Stimulated activated CD4-positive, alpha-beta T cell treated with anti-CD3 and anti-CD28 coated beads, Interleukin-4, amount 100 ng/mL, for 48 hours (primary cell): ENCODE measurements at places on chromosomes 1 and 21.

GRCh38 chr21:38439426-38439825 lies 58.9 kb downstream of the ERG start:
- DNase-seq, result no peak

- DNase-seq, result no peak
These were observed 125.6 kb downstream of the CACNA1E start for GRCh38 chr1:181608948-181609347.

GRCh38 chr1:172638885-172639831 lies 19.7 kb upstream of the FASLG start:
- peak; percentile 74 for DNase-seq

DNA sequence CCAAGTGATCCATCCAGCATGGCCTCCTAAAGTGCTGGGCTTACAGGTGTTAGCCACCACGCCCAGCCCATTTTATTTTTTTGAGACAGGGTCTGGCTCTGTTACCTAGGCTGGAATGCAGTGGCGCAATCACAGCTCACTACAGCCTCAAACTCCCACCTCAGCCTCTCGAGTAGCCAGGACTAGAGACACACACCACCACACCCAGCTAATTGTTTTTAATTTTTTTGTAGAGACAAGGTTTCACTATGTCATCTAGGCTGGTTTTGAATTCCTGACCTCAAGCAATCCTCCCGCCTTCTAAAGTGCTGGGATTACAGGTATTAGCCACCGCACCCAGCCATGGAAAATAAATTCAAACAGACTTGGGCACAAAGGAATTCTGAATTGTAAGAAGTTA lies 31.9 kb downstream of the PUM1 start:
- DNase-seq, result no peak

- no peak for DNase-seq
These were observed 820.5 kb upstream of the TMPRSS15 start for GRCh38 chr21:19224090-19224489.

DNA sequence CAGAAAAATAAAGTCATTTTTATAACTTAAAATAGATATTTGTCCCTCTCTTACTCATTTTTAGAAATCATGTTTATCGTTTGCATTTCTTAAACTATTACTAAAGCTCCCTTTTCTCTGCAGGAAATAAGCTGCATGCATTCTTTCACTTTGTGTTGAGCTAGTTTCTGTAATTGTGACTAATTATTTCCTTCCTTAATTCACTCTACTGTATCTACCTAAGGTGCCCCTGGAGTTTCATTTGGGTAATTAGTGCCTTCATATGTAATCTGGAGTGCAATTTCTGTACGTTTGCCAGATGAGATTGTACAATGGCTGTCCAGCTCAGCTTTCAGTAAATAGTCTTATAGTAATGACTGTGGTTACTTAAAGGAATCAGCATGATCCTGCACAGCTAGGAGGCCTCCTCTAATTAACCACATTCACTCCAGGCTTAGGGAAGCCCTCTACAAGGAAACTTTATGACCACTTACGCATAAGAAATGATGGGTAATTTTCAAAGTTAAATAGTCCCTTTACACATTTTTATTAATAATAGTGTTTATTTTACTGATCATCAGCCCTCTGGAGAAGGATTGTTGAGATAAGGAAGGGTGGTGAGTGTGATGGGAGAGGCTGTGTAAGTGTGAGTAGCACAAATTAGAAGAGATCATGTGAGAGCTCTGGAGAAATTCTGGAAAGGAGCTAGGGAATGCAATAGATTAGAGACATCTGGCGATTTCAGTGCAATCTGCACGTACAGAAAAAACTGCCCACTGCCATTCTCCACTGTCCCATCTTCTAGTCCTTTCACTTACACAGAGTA lies 86.8 kb downstream of the LRRC8C start:
- no peak for DNase-seq

DNA sequence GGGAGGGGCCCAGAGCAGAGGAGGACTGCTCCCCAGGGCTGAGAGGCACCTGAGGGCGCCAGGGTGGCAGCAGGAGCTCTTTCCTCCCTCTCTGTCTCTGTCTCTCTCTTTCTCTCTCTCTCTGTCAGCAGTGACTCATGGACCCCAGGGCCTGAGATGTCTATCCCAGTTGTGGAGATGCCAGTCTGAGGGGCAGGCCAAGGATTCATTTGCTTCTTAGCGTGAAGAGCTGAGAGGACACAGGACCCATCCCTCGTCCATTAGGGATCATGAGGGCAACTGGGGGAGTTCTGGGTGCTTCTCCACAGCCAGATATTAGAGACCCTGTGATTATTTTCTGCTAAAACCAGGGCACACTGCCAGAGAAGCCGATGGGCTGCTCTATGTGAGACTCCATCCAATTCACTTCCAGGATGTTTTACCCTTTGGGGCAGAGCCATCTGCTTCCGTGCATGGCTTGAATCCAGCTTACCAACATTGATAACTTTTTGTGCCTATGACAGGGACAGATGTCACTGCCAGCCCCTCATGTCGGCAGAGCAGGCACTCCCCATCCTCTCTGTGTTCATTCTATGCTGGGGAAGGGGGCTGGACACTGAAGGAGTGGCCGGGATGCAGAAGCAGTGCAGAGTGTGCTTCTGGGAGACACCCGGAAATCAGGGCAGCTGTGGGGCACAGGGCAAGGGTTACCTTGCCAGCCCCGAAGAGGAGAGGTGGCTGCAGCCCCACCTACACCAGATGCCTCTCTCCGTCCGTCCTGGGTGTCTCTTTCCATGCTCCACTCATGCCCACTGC lies 4.1 kb upstream of the PCBP3 start:
- DNase-seq, result no peak

GRCh38 chr1:21509351-21510112 lies at the start of gene ALPL:
Gene ALPL, plus strand, starts transcription at chr1:21509423. Its CDS starts 44,659 bp downstream, at chr1:21554082.
- no peak for DNase-seq

DNA sequence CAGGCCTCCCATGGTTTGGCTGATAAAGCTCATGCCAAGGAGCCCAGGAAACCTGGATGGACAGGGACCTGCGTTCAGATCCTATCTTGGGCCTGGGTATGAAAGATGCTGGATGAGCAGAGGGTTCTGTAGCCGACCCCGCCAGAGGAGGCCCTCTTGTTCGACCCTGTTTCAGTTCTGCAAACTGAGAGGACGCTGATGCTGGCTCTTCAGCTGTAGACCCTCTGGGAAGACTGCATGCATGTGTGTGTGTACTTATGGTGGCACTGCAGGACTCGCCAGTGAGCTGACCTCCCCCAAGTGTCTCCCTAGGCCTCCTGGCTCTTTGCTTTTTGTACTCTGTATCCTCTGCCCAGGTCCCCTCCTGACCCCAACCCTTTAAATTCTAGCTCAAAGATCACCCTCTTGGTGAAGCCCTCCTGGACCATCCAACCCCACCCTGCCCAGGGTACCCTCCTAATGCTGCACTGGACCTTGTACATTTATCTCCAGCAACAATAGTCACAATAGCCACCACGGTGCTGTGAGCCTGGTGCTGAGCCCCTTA lies 1.6 kb downstream of the EPS8L3 start:
- no peak for DNase-seq

GRCh38 chr1:54543729-54544496 lies 4.1 kb upstream of the ACOT11 start:
- DNase-seq, result no peak
